Spinal cord (tissue), 10 donors: ENCODE measurements at places on chromosomes 12 and 14.
A peak's percentile ranks its signal among the peaks of the same experiment; 100 is the strongest.

DNA sequence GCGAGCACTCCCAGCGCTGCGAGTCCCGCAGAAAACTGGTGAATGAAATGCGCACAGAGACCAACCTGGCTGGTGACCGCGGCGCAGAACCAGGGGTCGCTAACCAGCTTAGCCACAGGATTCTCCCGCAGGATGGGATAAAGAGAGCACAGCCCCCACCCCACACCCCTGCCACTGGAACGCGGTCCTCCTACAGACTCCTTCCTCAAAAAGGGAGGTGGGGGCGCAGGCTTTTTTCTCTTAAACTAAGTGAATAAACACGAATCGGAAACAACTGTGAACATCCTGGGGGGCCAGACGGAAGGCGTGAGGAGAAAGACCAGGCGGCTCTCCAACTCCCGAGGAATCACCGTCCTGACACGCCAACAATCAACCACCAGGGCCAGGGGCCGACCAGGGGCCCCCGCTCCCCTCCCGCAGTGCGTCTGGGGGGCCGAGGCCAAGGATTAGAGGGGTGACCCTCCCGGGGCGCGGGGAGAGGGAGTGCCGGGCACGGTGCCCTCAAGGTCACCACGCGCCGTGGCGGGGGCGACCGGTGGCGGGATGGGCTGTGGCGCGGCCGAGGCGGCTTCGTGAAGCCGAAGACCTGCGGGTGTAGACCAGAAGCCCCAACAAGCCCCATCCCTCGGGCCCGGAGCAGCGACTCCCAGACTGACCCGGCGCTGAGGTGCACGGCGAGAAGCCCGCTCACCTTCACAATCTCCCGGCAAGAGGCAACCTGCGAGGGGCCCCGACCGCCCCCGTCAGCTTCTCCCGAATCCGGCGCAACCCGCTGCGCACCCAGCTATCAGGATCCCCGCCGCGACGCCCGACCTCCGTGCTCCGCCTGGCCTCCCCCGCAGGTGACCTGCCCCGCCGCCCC lies 704 bp downstream of the ATP2B1 start:
- peak; percentile 54 for DNase-seq

DNA sequence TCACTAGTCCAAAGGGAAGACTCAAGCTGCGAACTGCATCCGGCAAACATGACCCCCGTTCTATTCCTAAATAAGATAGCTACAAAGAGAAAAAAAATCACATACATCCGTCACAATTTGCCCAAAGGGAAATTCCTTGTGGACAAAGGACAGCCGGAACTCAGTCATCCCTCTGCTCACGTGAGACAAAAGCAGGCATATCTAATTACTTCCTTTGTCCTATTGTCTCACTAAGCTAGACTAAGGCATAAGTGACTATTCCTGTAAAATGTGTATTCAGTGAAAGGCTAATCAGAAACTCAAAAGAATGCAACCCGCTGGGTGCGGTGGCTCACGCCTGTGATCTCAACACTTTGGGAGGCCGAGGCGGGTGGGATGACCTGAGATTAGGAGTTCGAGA lies 27.2 kb upstream of the NINJ2 start:
- no peak for DNase-seq

DNA sequence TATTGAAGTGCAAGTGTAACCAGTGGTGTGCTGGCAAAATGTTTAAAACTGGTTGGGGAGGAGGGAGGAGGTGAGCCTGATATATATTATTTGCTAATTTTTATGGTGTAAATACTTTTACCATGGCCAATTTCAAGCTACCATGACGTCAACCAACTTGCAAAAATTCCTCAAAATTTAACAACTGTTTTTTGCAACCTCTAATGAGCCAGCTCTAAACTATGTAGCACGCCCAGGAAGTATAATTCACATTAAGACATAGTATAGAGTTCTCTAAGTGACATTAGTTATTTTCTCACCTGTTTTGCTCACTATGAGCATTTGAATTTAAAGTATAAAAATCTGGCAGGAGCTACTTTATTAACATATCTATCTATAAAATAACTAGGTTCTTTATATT lies 41.4 kb downstream of the ATL1 start:
- DNase-seq, result no peak

DNA sequence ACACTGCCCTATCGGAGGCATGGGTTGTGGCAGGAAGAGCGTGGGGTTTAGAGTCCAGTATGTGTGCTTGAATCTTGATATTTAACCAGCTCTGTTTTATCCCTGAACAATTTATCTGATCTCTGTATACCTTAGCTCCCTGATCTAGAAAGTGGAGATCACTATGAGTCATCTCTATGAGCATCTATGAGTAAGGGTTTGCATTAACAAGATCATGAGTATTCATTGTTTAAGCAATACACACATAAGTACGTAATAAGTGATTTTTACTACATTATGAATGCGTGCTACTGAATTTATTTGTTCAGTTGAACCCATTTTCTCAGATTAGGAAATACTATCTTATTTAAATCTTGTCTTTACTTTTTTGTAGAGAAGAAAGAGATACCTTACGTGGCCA lies 49.4 kb downstream of the GPATCH2L start:
- DNase-seq, result no peak

DNA sequence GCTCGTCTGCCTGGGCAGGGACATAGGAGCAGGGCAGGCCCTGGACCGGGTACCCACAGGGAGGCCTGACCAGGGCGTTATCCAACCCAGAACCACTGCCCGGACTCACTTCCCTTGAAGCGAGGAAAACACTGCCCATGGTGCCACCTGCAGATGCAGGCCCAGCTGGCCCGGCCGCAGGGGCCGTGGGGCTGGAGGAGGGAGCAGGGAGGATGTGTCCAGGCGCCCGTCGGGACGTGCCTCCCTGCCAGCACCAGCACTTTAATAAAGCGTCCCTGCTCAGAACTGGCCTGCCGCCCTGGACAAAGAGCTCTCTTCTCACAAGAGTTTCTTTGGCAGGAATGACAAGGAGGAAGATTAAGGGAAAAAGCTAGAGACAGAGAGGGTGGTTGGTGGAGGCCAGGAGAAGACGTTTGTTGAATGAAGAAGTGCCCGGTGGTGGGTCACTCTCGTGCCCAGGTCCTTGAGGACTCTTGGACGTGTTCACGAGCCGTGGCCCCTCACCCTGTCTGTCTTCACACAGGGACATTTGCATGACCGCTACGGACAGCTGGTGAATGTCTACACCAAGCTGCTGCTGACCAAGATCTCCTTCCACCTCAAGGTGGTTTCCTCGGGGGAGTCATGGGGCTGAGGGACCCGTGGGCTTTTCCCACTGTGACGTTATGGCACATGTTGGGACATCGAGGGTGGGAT lies 14.2 kb downstream of the HIP1R start:
- peak; percentile 70 for DNase-seq

- DNase-seq, result no peak
Observed at GRCh38 chr12:47731723-47732122, 6.4 kb upstream of the ENDOU start.

- no peak for DNase-seq
Observed at GRCh38 chr12:121295116-121295745, 1.3 kb downstream of the CAMKK2 start.

- DNase-seq, result no peak
Observed at GRCh38 chr12:63981343-63981742, 136.8 kb downstream of the SRGAP1 start.

DNA sequence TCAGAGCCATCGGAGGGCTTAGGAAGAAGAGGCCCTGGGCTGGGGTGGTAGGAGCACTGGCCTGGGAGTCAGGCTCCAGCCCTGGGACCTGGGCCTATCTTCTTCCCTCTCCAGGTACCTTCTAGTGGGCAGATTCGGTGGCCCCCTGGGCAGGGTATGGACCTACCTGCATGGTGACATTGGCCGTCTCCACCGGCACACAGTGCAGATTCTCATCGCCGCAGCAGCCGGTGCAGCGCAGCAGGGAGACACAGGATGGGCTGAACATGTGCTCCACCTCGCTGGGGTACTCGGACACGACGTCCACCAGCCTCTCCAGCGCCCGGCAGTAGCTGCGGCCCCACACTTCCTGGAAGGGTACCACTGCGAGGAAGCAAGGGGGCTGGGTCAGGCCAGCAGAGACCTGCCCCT lies 6.2 kb downstream of the PGF start:
- DNase-seq, result no peak

GRCh38 chr12:9134981-9135628 lies 19.4 kb upstream of the A2M start:
- DNase-seq, result no peak

DNA sequence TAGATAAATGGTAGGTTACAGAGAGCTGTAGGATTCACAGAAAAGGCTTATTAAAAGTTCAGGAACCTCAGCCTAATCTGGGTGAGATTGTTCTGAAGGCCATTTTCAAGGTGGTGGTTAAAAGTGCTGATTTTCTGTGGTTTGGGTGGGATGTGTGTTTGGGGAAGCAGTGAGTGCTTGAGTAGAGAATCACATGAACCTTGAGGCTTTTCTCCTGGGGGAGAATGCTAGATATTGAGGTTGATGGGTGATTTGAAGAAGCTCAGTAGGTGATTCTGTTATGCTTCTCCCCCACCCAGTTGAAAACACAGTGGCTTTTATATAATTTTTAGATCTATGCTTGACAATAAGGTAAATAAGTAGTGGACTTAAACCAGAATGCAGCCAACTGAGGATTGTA lies 420.9 kb downstream of the PCNX1 start:
- no peak for DNase-seq

GRCh38 chr12:31019561-31019960 lies 54.1 kb upstream of the DDX11 start:
- no peak for DNase-seq

DNA sequence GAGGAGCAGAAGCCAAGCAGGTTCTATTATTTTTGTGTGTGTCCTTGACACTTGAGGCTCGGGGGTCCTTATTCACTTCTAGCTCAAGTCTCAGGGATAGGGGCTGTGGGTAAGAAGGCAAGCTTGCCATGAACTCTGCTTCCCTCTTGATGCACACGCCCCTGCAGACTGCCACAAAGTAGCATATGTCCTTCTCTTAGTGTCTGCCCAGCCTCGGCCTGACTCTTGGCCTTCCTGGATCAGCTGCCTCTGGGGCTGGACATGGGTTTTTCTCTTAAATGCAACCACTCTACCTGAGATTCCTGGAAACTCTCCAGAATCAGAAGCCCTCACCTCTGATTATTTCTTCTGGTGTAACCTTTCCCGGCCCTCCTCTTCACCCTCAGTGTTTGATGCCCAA lies 28.2 kb upstream of the PEX5 start:
- no peak for DNase-seq

- DNase-seq, result no peak
Observed at GRCh38 chr12:55823419-55823818, 5.6 kb downstream of the ORMDL2 start.

DNA sequence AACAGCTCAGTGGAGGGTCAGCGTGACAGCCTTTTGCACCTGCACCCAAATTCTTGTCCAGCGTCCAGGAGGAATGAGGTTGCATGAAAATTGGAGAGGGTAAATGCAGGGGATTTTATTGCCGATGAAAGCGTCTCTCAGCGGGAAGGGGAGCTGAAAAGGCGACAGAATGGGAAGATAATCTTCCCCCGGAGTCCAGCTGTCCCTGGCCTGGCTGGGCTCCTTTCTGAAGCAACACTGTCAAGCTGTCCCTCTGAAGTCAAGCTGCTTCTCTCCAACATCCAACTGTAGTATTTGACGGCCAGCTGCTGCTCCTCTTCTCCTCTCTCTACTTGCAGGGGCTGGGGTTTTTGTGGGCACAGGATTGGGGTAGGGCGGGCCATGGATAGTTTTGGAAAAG lies 32.7 kb downstream of the NOPCHAP1 start:
- peak; percentile 14 for DNase-seq

DNA sequence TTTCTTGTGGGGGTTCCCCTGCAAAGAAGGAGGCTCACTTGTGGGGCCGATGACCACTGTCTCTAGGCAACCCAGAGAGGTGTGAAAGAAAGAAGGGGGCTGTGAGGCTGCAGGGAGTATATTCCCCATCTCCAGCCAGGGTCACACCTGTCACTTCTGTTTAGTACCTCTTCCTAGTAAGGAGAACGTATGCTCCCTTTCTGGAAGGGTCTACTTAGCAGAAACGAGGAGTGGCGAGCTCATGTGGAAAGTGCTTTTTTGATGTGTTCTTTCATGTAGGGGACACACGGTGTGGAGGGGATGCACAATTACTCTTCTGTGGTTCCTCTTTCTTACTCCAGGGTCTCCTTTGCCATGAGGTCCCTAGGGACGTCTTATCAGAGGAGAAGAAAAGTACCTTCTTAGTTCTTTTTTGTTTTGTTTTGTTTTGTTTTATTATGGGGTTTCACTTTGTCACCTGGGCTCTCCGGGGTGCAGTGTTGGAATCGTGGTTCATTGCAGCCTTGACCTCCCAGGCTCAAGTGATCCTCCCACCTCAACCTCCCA lies 58.3 kb downstream of the PRKCH start:
- no peak for DNase-seq

DNA sequence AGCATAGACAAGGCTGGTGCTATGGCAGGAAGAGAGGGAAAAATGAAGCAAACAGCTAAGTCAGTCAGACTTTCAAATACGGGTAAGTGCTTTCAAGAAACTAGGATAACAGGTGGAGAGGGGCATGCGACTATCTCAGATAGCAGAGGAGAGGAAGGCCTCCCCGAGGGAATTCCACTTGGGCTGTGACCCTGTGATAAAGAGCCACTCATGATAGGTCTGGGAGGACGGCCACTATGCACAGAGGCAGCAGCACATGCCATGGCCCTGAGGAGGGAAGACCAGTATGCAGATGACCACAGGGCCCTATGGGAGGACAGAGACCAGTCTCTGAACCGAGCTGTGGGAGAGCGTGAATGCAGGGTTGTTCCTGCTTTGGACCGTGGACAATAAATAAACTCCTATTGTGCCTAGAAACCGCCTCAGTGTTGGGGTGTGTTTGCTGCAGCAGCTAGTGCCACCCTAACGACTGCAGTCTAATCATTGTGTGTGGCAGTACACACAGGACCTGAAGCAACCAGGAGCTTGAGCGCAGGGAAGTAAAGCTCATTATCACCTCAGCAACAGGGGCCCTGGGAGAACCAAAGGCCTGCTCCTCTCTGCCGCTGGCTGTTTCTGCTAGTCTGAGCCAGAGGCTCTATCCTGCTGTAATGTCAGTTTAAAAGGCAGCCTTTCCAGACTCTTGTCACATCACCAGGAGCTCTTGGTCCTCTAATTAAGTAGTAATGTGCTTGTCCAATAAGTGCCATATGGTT lies 119.1 kb downstream of the CACNA1C start:
- no peak for DNase-seq

DNA sequence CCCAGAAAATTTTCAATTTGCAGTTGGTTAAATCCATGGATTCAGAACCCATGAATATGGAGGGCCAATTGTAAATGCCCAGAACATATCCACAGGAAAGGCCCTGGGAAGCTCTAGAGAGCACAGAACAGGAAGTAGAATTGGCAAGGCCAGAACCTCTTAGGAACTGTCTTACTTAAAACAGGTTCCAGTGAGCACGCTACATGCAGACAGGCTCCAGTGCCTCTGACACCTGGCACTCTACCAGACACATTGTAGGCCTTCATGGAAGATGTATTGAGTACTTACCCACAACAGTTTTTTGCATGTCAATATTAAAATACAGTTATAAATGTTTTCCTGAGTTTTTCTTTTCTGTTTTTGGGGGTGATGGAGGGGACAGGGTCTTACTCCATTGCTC lies 188.2 kb upstream of the FRMD6 start:
- no peak for DNase-seq

DNA sequence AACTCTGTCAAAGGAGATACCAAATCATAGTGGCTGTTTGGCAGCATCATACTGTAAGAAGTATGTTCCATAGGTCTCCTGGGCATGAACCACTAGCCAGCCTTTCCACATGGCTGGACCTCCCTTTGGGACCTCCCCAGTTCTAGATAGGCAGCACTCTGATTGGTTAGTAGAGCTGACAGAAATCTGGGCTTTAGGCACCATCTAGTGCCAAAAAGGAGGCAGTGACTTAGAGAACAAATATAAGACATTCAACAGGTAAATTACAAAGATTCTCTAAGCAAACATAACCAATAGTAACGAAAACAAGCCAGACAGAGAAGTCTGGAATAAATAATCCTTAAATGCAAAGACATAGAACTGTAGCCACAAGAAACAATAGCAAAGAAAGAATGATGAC lies 148.0 kb upstream of the PDE3A start:
- DNase-seq, result no peak
